Activated CD4-positive, alpha-beta T cell treated with anti-CD3 and anti-CD28 coated beads, Interleukin-2, amount 50 U/mL, for 16 hours (primary cell): ENCODE measurements at places on chromosomes 6 and 20.
A peak's percentile ranks its signal among the peaks of the same experiment; 100 is the strongest.

DNA sequence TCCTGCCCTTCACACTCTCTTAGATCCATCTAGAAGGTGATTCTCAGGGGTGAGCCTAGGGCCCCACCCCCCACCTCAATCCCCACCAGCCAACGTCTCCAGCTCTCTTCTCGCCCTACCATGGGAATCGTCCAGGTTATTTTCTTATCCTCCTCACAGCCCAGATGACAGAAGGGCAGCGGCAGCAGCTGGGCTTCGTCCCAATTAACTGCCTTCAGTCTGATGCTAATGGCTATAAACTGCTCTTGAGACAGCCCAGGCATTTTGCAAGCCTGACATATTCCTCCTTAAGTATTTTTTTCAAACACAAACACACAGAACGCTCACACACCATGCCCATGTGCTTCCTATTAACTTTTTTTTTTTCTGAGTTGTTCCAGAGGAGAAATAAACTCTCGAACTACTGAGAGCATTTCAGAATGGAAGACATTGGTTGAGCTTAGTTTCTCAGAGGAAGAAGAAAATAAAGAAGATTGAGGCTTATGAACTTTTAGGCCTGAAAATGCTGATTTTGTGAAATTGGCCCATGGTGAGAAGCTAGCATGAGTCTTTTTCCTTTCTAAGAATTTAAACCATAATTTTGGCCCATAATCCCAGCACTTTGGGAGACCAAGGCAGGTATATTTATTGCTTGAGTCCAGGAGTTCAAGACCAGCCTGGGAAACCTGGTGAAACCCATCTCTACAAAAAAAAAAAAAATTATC, 124.6 kb downstream of the EYA2 start:
- DNase-seq = no peak

GRCh38 chr20:21397341-21398108, at the start of gene NKX2-4:
TSS of gene NKX2-4 (minus strand) at chr20:21397526. CDS start at chr20:21397399, 127 bp downstream.
- DNase-seq = no peak

GRCh38 chr6:129567374-129567773, 142.6 kb downstream of the ARHGAP18 start:
- peak; percentile 36 for DNase-seq

DNA sequence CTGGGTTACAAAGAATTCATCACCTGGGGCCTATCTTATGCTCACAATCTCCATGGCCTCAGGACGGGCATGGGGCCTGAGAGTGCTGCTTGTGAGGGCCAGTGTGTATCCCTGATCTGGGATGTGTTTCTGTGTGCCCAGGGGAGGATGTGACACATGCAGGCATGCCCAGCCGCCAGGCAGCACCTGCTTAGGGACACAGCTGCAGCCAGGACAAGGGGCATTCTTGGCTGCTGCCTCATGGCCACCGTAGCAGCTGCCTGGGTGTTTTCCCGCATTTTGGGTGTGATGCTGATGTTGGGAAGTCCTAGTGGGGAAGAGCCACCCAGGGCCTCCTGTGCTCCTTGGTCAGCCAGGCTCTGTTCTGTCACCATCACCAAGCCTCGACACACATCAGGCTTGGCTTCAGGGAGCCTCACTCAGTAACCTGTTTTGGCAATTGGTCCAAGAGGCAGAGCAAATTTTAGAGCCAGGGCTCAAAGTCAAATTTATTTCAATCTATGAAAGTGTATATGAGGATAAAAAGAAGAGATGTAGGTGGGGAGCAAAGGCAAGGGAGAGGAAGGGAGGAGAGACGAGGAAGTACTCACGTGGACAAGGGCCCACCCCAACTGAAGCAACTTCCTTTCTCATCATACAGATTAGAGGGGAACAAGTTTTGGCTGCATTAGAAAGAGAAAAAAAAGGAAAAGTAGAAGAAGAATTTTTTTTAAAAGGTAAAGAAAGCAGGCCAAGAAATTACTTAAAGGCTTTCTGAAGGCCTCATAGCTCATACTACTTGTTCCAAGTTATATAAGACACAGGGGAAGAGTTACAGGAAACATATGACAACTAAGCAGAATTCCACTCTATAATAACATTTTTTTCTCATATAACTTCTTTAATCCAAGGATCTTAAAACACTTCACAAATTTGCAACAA, 269.9 kb upstream of the SUPT3H start:
- DNase-seq = no peak

DNA sequence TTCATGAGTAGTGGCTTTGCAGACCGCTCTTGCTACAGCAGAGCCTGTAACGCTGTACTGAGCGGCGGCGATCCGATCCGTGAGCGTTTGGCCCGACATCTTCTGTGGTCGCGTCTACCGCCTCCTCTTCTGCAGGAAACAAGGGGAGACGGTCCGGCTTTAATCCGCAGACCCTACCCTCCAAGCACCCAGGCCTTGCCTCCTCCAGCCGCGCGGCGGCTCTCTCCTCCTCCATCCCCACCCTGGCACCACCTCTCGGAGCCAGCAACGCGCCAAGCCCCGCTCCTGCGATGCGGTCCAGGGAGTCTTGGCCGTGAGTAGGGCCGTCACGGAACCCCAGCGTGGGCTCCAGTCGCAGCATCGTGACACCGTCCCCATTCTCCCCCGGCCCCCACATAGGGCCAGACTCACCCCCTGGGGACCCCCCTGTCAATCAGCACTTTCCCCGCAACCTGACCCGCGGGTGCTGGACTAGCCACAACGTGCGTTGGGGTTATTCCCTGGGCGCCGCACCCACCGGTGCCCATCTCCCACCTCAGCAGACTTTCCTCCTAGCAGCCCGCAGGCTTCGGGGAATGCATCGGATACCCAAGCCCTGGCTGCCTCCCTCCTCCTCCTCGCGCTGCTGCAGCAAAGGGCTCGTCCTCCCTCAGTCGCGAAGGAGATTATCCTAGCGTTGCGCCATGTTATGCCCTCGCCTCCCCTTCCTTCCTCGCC, 914 bp downstream of the SNAP91 start:
- DNase-seq = no peak
